ENCODE measurements at places on chromosomes 6 and 20.

DNA sequence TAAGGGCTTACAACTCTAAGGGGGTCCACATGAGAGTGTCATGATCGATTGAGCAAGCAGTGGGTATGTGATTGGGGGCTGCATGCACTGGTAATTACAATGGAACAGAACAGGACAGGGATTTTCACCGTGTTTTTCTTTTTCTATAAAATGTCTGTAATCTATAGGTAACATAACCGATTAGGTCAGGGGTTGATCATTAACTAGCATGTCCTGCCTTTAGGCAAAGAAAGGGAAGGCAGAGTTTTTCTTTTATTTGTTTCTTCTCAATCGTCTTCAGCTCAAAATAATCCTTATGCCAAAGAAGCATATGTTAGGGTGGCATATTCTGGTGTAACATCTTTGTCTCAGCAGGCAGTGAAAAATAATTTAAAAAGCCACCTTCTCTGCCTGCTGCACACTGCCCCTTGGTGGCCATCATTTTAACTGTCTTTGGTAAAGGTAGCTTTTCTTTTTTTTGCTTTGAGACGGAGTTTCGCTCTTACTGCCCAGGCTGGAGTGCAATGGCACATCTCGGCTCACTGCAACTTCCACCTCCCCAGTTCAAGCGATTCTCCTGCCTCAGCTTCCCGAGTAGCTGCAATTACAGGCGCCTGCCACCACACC, 9.7 kb upstream of the CEP43 start:
- DNase-seq, result peak; percentile 1

- no peak for DNase-seq
Measured at GRCh38 chr20:63639093-63639975, 12.4 kb upstream of the GMEB2 start.

GRCh38 chr6:45610832-45611231, 233.1 kb upstream of the SUPT3H start:
- no peak for DNase-seq

GRCh38 chr20:44489223-44489622, 13.5 kb downstream of the TTPAL start:
- no peak for DNase-seq

DNA sequence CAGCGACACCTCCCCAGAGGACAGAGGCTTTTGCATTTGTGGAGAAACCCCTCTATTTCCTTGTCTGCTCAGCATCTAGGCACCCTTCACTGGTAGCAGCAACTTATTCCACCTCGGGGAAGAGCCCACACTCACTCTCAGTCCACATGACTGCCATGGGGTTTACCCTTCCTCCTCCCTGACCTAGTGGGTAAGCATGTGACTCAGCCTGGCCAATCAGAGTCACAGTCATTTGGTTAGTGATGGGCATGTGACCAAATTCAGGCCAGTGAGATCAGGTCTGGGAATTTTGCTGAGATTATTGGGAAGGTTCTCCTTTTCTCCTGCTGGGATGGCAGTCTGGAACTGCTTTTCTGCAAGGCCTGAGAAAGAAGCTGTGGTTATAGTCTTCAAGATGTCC, 145.7 kb upstream of the PHACTR3 start:
- no peak for DNase-seq

DNA sequence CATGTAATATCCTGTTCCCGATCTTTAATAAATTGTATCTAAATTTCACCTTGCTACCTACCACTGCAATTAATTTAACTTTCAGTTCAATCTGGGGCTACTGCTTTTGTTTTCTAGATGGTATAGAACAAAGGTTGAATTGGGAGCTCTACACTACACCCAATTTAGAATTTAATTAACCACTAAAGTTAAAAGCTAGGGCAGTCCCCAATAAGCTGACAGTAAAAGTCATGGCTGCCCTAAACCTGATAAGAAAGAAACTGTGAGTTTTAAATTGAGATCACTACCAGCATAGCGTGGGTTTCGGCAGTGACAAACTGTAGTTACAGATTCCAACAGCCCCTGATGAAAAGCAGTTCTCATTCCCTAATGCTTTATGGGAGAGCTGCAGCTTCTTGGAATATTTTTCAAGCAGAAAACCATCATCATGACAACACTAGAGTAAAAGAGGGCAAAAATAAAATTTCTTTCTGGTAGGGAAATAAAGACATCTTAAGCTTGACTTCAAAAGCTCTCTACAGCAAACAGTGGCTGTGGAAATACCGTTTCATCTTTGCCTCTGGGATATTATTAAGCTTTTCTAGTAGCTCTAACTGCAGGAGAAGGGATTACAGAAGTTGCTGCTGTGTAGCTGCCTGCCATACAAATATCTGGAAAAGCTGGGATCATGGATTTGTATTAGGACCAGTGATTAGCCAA, 1372.1 kb downstream of the EPHA7 start:
- no peak for DNase-seq

DNA sequence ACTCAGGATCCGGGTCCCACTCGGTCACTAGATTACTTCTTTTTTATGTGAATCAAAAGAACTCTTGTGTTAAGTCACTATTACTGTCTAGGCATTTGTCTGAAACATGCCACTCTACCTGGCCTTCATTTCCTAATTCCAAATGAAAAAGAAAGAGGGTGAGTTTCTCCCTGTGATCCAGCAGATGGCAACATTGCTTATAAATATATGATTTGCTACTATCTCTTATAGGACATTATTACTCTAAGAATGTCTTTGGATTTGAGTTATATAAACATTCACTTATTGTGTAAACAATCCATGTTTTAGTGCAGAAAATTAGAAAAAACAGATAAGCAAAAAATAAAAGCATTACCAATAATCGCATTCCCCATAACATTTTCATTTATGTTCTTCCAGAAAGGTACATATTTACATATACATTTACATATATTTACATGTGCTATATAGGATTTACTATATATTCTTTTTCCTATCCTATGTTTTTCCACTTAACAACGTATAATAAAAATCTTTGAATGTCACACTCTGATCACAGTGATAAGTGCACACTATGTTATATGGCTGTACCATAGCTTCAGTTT, 66.9 kb downstream of the FAXC start:
- DNase-seq, result peak; percentile 35

DNA sequence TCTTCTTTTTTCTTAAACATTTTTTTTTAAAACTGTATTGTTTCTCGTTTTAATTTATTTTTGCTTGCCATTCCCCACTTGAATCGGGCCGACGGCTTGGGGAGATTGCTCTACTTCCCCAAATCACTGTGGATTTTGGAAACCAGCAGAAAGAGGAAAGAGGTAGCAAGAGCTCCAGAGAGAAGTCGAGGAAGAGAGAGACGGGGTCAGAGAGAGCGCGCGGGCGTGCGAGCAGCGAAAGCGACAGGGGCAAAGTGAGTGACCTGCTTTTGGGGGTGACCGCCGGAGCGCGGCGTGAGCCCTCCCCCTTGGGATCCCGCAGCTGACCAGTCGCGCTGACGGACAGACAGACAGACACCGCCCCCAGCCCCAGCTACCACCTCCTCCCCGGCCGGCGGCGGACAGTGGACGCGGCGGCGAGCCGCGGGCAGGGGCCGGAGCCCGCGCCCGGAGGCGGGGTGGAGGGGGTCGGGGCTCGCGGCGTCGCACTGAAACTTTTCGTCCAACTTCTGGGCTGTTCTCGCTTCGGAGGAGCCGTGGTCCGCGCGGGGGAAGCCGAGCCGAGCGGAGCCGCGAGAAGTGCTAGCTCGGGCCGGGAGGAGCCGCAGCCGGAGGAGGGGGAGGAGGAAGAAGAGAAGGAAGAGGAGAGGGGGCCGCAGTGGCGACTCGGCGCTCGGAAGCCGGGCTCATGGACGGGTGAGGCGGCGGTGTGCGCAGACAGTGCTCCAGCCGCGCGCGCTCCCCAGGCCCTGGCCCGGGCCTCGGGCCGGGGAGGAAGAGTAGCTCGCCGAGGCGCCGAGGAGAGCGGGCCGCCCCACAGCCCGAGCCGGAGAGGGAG, 580 bp downstream of the VEGFA start:
- peak; percentile 13 for DNase-seq

DNA sequence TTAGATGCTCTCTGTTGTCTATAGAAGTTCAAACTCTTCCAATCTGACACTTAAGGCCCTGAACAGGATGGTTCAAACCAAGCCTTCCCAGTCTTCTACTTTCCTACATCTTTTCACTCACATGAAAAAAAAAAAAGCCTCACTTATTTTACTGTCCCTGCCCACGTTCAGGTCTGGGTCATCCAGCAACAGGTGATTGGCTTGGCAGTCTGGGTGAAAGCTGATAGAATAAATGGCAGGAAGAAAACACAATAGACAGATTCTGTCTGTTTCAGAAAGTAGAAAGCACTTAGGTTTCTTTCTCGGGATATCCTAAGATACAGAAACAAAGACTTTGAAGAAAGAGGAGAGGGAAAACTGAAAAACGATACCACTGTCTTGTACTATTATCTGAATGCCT, 61.8 kb upstream of the HSF2 start:
- DNase-seq, result no peak

- no peak for DNase-seq
Measured at GRCh38 chr20:52200870-52201269, 9.3 kb upstream of the ZFP64 start.

- no peak for DNase-seq
Measured at GRCh38 chr6:109055771-109056235, 38.8 kb downstream of the SESN1 start.

GRCh38 chr20:5511930-5512329, 195.2 kb upstream of the PROKR2 start:
- DNase-seq, result no peak

DNA sequence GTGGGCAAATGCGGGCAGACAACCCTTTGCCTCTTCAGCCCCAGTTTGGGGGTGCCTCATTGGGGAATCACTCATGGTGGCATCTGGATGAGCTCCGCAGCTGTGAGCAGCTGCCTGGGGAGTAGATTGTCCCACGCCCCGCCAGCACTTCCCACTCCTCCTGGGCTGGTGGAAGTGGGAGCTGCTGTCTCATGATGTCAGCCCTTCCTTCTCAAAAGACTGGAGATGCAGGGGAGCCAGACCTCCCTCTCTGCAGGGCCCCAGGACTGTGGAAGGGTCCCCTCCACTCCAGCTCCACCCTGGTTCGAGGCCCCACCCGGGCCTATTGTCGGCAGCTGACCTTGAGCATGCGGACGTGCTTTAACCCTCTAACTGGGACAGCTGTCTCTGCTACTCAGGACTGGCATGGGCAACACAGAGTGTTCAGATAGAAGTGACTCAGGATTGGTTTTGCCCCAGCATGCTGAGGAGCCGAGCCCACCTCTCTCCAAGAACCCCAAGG, 2.0 kb downstream of the UNC93A start:
- no peak for DNase-seq

- DNase-seq, result no peak
Measured at GRCh38 chr6:11121851-11122250, 10.3 kb upstream of the ERVFRD-1 start.

DNA sequence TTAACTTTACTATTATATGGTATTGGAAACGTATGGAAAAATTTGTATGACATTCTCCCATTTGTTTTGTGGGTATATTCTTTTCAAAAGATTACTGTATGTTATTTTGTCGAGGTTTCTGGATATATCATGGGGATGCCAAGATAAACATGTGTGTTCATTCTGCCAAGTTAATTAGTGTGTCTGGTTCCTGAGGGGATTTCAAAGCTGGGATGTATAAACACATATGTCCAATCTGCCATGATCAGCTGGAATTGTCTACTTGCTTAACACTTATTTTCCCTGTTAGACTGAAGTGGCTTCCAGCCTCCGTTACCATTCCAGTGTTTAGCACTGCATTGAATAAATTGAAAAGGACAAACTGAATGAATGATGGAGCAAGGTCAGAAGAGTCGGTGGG, 86.2 kb downstream of the DNAH8 start:
- peak; percentile 89 for DNase-seq

- no peak for DNase-seq
Measured at GRCh38 chr6:46098678-46099077, 31.1 kb upstream of the ENPP4 start.

DNA sequence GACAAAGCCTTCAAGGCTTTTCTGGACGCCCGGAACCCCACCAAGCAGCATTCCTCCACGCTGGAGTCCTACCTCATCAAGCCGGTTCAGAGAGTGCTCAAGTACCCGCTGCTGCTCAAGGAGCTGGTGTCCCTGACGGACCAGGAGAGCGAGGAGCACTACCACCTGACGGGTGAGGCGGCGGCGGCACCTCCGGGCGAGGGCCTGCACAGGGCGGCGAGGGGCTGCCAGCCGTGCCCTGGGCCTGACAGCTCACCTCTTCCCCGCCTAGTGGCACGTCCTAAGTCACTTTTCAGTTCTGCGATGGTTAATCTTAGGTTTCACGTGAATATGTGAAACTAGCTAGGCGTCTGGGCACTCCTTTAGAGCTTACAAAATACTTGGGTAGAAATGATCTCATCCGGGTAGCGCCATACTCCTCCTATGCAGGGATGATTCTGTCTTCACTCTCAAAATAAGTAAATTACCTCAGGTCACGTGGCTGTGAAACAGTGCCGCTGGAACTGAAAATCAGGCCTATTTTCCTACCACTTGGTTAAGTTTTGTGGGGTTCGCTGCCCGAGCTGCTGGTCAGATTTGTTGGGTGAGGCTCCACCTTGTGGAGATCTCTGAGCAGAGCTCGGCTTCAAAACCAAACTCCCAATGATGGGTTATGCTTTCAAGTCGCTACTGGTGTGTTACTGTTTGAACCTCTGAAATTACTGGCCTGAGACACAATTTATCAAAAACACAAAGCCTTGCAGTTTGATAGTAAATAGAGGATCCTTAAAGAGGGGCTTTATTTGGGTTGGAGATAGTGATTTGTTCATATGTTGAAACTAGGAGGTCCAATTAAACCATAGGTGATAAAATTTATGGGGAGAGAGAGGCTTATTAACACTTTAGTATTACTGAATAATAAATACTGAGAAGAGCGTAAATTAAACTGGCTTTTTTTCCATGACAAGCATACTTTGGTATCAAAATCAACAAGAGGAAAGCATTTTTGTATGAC, 15.5 kb upstream of the CLDN20 start:
- peak; percentile 1 for DNase-seq

DNA sequence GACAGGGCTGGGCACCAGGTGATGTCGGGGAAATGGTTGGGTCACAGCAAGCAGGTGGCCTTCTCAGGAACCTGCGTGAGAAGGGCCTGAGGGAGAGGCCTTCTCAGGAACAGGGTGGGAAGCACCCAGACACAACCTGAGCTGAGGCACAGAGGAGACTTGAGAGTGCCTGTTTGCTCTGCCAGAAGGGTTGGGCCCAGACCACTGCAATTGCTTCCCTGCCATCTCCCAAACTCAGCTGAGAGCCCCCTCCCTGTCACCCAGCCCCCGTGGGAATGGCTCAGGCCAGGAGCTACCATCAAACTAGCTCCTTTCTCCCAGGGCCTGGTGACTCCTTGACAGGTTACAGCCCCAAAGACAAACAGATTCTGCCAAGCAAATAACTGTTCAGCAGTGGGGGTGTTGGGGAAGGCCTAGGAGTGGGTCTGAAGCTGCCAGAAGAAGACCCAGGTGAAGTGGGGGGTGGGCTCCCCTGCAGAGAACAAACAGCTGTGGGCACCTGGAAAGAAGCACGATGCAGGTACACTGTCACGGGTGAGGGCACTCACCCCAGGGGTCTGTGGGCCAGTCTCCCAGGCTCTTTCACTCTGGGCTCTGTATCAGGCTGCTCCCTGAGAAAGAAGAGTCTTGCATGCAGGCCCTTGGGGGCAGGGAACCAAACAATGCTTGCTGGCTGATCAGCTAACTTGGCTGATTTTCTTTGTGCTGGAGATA, 30.4 kb upstream of the SPDEF start:
- no peak for DNase-seq

Measured in NCI-H1694 treated with DMSO at 0.1 percent for 48 hours (cell line).